ENCODE measurements at places on chromosomes 1 and 21.

GRCh38 chr1:66316464-66317247 is 217.3 kb upstream of the SGIP1 start:
- DNase-seq = no peak

- DNase-seq = no peak
Measured at GRCh38 chr1:151512326-151512725, 1.1 kb downstream of the CGN start.

DNA sequence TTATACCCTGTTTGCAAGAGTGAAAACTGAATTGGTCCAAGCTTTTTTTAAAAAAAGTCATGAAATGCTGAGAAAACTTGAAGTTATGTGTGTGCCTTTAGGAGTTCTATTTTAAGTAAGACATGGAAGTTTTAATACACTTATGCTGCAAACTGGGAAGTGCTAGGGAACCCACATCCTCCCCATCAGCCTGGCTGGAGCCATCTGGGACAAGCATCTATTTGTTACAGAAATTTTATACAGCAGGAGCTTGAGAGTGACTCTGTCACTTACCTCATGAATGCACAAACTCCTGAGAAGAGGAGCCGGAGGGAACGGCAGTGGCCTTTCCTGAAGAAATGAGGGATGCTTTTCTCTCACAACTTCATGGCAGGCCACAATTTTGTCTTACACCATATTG is 78.2 kb upstream of the SLC44A3 start:
- DNase-seq = no peak

GRCh38 chr1:221794079-221794670 is 52.3 kb upstream of the DUSP10 start:
- peak; percentile 49 for DNase-seq

- no peak for DNase-seq
Measured at GRCh38 chr1:163145435-163145834, 57.3 kb downstream of the RGS5 start.

DNA sequence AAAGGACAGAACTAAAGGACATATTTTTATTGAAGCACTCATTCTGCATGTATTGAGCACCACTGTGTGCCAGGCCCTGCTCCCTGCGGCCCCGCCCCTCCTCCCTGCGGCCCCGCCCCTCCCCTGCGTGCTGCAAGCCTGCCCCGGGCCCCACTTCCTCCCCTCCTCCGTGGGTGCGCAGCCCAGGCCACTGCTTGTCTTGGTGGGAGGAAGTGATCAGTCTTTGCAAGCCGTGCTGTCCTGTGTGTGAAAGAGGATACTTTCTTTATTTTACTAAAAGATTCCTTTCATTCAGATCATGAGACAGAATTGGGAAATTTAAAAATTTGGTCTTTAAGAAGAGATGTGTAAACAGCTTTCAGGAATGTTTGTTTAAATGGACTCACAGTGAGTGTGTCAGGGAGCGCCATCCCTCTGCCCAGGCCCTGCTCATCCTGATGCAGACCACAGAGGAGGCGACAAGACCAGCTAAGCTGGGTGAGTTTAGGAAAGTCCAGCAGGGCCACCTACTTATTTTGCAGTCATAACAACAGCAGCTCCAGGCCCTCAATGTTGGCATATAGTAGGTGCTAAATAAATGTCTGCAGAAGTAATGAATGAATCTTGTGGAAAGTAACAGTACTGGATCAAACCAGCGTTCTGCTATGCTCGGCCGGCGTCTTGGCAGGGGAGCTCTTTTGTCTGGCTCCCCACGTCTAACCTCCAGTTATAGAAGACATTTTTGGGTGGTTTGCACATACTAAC is 88.3 kb upstream of the SELENON start:
- DNase-seq = peak; percentile 29

- no peak for DNase-seq
Measured at GRCh38 chr1:235073331-235073967, 55.2 kb downstream of the TOMM20 start.

GRCh38 chr1:51740652-51741051 is 123.8 kb downstream of the OSBPL9 start:
- no peak for DNase-seq

Measured in fibroblast of upper back skin (primary cell).